ENCODE measurements at places on chromosomes 6 and 20. TPM values are rescaled to one million over a fixed set of nuclear protein-coding genes. Genes with fewer than 3 reads are reported as not detected.

DNA sequence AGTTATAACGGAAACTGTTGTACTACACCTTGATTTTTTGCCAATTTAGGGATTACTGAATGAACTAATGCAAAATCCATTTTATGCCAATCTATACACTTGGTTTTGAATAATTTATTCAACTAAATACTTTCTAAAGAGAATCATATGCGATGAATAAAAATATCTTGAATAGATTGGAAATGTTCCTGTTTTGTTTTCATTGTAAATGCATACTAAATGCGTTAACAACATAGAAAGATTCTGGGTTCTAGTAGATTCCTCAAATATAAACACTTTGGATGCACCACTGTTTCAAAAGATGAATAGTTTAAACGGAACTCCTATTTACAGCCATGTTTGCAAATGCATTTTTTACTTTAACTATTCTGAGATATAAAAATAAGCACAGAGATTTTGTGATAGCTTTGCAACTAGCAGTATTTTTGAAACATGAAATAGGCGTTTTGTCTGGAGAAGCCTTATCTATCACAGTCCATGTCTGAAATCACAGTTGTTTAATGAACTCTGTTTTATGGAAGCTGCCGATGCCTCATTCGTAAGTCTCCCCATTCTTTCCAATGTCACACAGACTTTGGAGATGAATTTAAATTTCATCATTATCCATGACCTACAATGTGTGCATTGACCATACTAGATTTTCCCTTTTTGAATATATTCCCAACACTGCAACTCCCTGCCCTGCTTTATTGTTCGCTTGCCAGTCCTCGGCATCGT lies 277.7 kb upstream of the QKI start:
- DNase-seq = no peak

- DNase-seq = no peak
Observed at GRCh38 chr20:47502271-47503239, 868 bp downstream of the NCOA3 start.

GRCh38 chr6:4435981-4436445 lies 300.6 kb upstream of the ECI2 start:
- no peak for DNase-seq

DNA sequence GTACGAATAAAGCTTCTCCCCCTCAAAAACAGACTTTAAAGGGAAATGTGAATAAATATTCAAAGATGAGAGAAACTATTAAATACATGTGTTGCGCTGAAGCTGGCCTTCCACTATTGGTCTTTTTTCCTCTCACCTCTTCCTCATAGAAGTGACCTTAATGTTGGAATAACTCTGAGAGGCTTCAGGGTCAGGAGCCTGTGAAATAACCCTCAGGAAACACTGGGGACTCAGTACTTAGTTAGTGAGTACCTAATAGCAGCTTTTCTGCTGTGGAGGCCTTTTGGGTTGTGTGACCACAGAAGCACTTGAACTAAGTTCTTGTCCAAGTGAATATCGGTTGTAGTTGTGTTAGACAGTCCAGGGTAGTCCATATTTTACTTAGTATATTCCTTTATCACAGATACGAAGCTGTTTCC lies 799 bp upstream of the SHPRH start:
- peak; percentile 4 for DNase-seq

GRCh38 chr20:20227013-20227571 lies 140.8 kb upstream of the INSM1 start:
- DNase-seq = no peak

DNA sequence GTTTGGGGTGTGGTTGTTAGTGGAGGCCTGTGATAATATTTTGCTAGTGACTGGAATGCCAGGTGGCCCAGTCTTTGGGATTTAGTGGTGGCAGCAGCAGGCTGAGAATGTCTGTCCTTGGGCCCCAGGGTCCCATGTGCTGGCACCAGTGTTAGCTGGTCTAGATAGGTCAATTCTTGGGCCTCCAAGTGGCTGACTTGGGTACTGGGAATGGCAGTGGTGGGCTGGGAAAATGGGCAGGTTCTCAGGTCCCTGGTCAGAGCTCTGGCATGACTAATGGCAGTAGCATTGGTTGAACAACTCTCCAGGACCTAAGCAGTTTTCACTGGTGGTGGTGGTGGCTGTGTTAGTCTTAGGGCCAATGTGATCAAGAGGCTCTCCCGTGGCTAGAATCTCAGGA lies 50.3 kb downstream of the OLIG3 start:
- no peak for DNase-seq

GRCh38 chr6:155121294-155121693 lies 126.2 kb downstream of the TIAM2 start:
- DNase-seq = no peak

Gene TGM2
- 0.10 TPM for total RNA-seq

Gene LY86
- total RNA-seq = 2.4 TPM

Gene C6orf58
- total RNA-seq = not detected

Gene DACT2
- total RNA-seq = not detected

Gene SCUBE3
- 0.04 TPM for total RNA-seq

Gene TMEM30A
- 52.3 TPM for total RNA-seq

Gene PAK5
- total RNA-seq = not detected

Gene CEP250
- total RNA-seq = 62.5 TPM

All from activated naive CD4-positive, alpha-beta T cell treated with anti-CD3 and anti-CD28 coated beads, Interleukin-2, amount 50 U/mL, for 72 hours (primary cell).